ENCODE measurements at places on chromosomes 16 and 17.

GRCh38 chr17:29076722-29077121, 33.8 kb downstream of the PIPOX start:
- no peak for DNase-seq

DNA sequence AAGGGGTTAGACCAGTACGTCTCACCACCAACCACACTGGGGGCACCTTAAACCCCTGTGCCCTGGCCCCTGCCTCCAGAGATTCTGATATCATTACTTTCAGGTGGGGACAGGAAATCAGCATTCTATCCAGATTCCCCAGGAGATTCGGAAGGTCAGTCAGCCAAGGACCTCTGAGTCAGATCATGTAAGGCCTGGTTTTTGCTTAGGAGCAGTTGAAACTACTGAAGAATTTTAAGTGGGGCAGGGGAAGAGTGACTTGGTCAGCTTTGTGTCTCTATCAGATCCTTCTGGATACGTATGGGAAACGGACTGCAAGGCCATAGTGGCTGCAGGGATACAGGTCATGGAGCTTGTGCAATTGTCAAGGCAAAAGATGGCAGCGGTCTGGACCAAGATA, 9.0 kb downstream of the EMP2 start:
- no peak for DNase-seq

GRCh38 chr16:85641776-85642176, 28.7 kb downstream of the GSE1 start:
- DNase-seq = no peak

- DNase-seq = no peak
Observed at GRCh38 chr16:66494916-66495315, 55.0 kb downstream of the TK2 start.

DNA sequence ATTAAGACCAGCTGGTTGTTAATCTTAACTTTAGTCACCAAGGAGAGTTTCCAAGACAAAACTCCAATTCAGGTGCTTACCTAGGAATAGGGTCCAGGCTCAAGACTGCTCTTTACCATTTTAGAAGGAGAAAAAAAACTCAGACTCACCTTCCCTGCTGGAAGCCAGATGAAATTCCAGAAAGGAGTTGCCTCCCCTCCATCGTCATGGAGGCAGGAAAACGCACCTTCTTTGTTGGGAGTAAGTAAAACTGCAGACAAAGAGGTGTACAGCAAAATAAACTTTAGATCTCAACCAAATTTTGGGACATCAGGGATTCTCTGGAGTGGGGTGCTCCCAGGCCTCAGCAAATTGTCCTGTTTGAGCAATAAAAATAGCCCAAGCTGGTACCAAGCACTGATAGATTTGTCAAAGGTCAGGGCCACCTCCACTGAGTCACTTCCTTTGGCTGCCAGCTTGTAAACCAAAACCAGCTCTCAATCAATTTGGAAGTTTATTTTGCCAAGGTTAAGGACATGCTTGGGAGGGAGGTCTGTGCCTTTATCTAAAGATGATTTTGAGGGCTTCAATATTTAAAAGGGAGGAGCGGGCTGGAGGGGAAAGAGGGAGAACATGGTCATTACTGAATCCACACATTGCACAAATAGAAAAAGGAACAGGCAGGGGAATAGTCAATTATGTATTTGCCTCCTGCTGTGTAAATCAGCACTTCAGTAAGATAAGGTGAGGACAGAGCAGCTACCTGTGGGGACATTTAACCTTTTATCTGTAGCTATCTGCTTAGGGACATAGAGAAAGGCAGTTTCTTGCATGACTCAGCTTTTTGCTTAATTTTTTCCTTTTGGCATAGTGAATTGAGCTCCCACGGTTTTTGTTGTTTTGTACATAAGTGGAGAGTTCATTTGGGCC, 1.5 kb upstream of the ALDH3A2 start:
- no peak for DNase-seq

DNA sequence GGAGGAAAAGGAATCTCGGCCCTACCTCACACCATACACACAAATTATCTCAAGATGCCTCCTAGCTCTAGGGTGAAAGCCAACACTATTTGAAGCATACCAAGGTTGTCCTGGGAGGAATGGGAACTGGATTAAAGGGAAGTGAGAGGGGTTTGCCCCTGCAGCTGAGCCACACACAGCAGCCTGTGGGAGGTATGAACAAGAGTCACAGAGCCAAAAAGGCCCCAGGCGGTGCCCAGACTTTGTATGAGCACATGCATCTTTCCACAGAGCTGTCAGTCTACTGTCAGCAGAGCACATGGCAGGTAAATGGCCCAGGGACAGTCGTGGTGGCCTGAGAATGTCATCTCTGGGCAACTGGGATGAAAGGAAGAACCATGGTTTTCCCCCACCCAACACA, 31.0 kb upstream of the RCVRN start:
- no peak for DNase-seq

DNA sequence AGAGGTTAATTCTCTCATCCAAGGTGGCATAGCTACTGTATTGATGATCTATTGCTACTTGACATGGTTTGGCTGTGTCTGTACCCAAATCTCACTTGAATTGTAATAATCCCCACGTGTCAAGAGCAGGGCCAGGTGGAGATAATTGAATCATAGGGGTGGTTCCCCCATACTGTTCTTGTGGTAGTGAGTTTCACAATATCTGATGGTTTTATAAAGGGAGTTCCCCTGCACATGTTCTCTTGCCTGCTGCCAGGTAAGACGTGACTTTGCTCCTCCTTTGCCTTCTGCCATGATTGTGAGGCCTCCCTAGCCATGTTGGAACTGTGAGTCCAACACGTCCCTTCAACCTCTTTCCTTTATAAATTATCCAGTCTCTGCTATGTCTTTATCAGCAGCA, 22.9 kb upstream of the CPPED1 start:
- DNase-seq = no peak

GRCh38 chr17:62781356-62781755, 26.8 kb downstream of the MARCHF10 start:
- no peak for DNase-seq

- DNase-seq = no peak
Observed at GRCh38 chr17:41984454-41984853, 17.9 kb downstream of the CNP start.

DNA sequence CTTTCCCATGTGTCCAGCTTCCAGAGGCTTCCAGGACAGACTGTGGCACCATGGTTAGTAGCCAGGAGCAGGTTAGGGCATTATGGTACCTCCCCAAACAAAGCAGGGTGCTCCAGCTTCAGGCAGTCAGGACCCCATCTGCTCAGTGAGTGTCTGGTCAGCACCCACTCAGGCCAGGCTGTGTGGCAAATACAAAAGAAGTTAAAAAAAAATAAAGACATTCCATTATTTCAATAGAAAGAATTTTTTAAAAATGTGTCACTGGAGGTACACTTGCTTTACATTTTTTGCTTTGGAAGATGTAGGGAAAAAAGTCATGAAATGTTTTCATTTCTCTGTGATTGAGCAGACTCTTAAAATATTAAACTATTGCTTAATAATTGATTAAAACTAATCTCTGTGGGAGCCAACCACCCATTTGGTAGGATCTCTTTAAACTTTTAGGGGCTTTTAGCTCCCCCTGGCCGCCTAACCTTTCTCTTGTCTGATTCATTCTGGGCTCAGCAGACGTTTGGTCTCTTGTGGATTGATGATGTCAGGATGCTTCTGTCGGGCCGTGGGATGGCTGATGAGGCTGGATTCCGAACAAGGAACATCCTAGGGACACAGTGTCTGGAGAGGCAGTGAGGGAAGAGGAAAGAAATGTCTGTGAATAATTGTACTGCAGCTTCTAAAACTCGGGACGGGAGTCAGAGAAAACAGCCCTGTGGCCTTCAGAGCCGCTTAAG, 28.4 kb upstream of the NPTX1 start:
- no peak for DNase-seq

GRCh38 chr17:14398766-14399165, 97.9 kb downstream of the HS3ST3B1 start:
- DNase-seq = no peak

- no peak for DNase-seq
Observed at GRCh38 chr16:19307587-19308241, 22.2 kb downstream of the CLEC19A start.

DNA sequence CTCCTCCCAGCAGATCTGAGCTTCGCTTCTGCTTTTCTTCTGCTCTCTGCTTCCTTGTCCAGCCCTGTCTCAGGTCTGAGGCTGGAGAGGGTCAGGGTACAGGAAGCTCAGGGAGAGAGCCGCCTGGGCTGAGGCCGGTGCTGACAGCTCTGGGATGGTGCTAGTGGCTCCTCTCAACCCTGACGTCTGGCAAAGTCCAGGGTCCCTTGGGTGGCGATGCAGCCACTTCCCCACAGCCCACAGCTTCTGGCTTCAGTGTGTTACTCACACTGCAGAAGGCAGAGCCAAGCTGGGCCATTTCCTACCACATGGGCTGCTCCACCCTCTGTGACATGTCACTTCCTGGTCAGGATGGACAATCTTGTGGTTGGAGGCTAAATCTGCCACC, at the start of gene CD300C:
TSS of gene CD300C (minus strand) at position 273 of the 388 bp plus-strand sequence. CDS start 333 bp downstream, outside the sequence.
- no peak for DNase-seq

DNA sequence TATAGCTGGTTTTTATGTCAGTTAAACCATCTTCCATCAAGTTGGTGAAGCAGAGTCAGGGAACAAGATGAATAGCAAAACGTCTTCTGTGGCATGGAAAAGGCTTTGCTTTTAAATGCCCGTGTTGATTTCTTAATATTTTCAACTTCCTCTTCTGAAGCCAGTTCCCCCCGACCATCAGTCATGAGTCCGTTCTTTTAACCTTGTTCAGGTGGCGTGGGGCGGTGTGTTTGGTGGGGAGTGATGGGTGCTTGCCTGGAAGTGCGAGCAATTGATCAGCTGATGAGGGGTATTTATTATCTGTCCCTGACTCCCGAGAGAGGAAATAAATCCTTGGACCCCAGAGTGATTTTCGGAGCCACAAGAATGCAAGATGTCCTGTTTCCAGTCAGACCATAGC, 147.1 kb downstream of the WWOX start:
- no peak for DNase-seq

- DNase-seq = no peak
Observed at GRCh38 chr17:6569370-6570285, 13.3 kb upstream of the PITPNM3 start.

DNA sequence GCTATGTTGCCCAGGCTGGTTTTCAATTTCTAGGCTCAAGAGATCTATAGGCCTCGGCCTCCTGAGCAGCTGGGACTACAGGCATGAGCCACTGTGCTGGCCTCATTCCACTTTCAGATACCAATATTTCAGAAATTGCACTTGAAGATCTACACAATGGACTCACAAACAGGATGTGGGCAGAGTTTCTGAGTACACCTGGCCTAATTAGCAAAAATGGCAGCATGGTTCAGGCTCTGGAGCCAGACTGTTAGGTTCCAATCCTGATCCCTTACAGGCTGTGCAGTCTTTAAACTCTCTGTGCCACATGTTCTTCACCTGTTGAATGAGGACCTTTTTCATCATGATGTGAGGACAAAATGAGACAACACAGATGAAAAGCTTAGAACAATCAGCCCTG, 32.2 kb downstream of the RNF157 start:
- no peak for DNase-seq

DNA sequence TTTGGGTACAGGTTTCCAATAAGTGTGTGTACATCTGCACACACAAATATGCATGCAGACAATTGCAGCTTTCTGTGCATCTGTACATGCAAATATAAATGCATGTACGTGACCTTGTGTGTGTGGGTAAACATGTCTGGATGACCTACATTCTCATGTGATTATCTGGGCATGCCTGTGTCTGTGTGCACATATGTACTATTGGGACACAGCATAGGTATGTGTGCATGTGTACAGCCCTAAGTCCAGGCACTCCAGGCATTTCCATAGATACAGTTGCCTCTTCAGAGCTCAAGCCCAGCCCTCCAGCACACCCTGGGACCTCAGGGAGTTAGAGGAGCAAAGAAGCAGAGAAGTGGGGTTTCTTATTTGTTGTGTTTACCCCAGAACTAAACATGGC, 7.1 kb upstream of the GP2 start:
- DNase-seq = no peak

DNA sequence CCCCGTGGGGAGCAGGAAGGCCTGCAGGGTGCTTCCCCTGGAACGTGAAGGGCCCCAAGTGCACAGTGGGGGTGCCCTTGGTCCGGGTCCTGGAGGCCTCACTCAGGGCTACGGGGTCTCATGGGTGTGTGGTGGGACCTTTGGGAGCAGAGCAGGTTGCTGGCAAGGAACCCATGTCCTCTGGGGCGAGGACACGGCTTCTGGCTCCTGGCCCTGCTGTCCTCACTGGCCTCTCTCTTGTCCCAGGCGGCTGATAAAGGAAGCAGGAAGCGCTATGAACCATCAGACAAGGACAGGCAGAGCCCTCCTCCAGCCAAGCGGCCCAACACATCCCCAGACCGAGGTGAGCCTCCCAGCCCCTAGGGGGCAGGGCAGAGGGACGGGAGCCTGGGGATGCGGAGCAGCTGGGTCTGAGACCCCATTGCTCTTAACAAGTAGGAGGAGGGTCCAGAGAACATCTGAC, 9.8 kb upstream of the IL17C start:
- no peak for DNase-seq

GRCh38 chr16:50697881-50698767, 4.7 kb downstream of the NOD2 start:
- no peak for DNase-seq

DNA sequence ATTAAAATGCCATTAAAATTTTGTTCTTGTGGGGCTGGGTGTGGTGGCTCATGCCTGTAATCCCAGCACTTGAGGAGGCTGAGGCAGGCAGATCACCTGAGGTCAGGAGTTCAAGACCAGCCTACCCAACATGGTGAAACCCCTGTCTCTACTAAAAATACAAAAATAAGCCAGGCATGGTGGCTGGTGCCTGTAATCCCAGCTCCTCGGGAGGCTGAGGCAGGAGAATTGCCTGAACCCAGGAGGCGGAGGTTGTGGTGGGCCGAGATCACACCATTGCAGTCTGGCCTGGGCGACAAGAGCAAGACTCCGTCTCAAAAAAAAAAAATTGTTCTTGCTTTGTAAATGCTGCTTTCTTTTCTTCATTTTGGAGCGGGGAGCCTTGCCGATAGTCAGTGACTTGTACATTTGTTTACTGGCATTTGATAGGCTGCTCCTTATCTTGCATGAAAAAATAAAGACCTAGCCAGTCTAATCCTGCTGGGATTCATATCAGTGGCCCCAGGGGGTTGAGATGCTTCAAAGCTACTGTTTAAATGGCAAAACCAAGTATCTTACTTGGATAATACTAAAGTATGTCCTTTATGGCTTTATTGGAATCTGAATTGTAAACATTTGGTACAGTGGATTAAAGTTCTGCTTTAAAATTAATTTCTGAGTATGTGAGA, 3.3 kb upstream of the CLTC start:
- DNase-seq = no peak

- DNase-seq = no peak
Observed at GRCh38 chr16:67516296-67517154, 12.1 kb upstream of the RIPOR1 start.

DNA sequence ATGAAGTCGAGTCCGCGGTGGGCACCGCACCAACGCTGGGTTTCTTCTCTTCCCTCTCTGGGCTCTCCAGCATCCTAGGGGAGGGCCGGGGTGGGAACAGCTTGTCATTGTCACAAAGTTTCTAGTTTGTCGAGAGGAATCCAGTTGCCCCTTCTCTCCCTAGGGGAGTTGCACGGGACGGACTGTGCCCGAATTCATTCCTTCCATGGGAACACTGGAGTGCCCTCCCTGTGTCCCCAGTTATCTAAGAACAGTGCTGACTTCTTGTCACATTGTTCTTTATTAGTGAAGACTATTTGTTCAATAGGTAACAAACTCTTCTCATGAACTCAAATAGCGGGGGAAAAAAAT, 1.2 kb downstream of the KLHL36 start:
- DNase-seq = no peak

Data from iPS DF 19.7 (cell line).